ENCODE measurements at places on chromosomes 7 and 10.
A peak's percentile ranks its signal among the peaks of the same experiment; 100 is the strongest.

- DNase-seq: no peak
Observed at GRCh38 chr10:16809074-16809718, 8.0 kb downstream of the RSU1 start.

- no peak for DNase-seq
Observed at GRCh38 chr10:59346321-59346720, 16.0 kb downstream of the FAM13C start.

- DNase-seq: peak; percentile 13
Observed at GRCh38 chr10:34655286-34656170, 159.6 kb downstream of the PARD3 start.

GRCh38 chr10:11679946-11680345 is 62.2 kb upstream of the ECHDC3 start:
- DNase-seq: no peak

DNA sequence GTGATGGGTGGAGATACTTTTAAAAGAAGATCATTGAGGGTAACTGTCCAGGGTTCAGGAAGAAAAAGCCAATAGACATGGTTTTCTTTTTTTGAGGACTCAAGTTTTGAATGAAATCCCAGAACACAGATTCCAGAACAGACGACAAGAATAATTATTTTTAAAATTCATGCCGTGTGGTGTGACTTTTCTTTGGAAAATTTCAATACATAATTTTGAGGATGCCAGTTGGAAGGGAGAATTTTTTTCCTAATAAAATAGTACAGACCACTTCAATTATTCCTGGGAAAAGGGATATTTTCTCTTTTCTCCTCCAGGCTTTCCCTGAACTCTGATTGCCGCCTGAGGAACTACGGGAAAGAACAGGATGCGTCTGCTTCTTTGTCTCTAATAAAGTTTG is 951.4 kb downstream of the KCNMA1 start:
- DNase-seq: no peak

DNA sequence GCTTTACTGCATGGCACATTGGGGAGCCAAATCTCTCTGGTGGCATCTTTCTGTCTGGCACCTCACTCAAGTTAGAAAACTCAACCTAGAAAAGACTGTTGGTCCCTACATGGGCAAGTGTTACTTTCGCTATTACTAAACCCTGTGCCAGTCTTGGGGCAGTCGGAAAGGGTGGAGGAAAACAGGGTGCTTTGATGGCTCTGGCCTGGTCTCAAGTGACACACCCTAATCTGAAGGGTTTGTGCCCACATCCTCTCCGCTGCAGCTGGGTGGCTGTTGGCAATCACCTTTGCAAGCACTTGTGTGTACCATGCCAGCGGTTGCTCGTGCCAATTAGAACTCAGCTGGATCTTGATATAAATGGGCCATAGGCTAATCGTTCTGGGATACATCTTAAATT is 159.8 kb upstream of the ITGB1 start:
- no peak for DNase-seq

DNA sequence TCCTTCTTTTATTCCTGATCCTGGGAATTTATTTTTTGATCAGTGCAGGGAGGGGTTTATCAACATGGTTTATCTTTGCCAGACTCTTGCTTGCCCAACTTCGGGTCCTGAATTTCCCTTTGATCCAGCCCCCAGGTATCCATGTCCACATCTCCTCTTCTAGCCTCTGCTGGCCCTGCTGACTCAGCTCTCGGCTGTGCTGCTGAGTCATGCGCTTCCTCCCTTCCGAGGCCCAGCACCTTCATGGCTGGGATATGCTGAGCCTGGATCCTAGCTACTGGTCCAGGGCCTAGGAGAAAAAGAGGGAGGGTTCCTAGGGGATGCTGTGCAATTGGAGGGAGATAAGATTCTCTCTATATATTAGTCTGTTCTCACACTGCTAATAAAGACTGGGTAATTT is 380.7 kb upstream of the SHH start:
- DNase-seq: no peak

GRCh38 chr10:119705434-119705831 is 20.4 kb upstream of the INPP5F start:
- no peak for DNase-seq

GRCh38 chr10:79552143-79552542 is 8.1 kb downstream of the SFTPA2 start:
- DNase-seq: no peak

GRCh38 chr10:125154529-125154928 is 5.8 kb downstream of the CTBP2 start:
- DNase-seq: no peak

- no peak for DNase-seq
Observed at GRCh38 chr7:153433223-153433622, 619.0 kb upstream of the DPP6 start.

DNA sequence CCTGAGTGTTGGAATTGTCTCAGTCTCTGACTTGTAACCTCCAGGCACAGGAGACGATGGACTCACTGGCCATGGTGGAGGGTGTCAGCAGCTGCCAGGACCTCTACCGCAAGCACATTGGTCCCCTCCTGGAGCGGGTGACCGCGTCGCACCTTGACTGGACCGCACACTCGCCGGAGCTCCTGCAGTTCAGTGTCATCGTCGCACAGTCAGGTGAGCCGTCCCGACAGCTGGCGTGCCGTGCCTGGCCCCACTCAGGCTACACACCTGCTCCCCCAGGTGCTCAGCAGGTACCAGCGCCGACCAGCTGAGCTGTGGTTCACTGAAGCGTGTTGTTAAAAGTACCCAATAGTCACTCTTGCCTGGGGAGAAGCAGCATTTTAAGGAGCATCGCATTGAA is 36.7 kb upstream of the PRKAR1B start:
- no peak for DNase-seq

DNA sequence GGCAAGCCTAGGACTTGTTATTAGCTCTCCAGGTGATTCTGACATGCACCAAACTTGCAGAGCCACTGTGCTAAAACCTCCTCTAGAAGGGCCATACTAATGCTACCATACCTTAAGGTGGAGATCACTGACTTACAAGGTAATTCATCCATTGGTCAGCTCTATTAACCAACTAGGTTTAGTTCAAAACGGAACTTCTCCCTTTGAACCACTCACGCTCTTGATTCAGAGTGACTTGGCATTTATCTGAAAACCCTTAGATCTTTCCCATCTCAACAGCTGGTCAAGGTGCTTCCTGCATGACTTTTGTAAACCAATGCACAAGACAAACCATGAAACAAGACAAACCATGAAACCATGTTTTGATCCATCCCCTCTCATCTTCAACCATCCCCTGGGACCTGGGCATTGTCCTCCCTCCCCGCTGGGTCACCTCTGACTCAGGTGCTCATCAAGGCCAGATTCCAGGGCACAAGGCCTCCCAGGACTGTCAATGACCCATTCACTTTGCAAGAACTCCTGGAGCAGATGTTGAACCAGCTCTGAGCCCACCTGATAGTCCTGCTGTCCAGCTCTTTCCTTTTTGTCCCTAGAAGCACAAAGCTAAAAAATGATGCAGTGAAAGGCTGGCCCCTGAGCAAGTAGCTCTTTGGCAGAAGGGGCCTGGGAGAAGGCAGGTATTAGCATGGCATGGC is 18.8 kb downstream of the IMPDH1 start:
- DNase-seq: no peak

GRCh38 chr7:73683788-73684693 is 644 bp downstream of the BUD23 start:
- no peak for DNase-seq

DNA sequence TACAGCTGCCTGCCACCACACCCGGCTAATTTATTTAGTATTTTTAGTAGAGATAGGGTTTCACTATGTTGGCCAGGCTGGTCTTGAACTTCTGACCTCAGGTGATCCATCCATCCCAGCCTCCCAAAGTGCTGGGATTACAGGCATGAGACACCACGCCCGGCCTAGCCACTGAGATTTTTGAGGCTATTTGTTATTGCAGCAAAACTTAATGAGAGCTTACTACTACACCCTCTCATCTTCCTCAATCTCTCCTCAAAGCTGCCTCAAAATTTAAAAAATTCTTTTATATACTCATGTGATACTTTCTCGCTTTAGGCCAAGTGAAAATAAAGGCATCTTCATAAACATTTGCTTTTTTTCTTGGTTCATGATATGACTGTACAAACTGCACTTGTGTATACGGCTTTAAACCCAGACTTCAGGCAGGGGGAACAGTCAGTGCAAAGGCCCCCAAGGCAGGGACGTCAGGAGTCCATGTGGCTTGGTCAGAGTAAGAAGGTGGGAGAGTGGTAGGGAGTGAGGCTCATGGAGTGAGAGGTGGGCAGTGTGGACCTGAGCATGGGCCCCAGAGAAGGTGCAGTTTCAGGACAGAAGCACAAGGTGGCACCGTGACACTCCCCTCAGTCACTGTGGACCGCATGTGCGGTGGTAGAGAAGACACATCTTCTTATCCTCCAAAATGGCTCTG is 55.5 kb downstream of the SYPL1 start:
- no peak for DNase-seq

- no peak for DNase-seq
Observed at GRCh38 chr10:87589645-87590051, 70.0 kb upstream of the PAPSS2 start.

GRCh38 chr10:110387983-110388686 is 83.4 kb upstream of the SMNDC1 start:
- no peak for DNase-seq

GRCh38 chr10:119041326-119041725 is 11.8 kb downstream of the NANOS1 start:
- no peak for DNase-seq

- no peak for DNase-seq
Observed at GRCh38 chr10:12502526-12503274, 153.4 kb downstream of the CAMK1D start.

Data from pulmonary artery endothelial cell (primary cell).